ENCODE measurements at places on chromosomes 7 and 10. TPM values are rescaled to one million over a fixed set of nuclear protein-coding genes. Genes with fewer than 3 reads are reported as not detected.

The SPDYE2B gene
- total RNA-seq = not detected

The FAM25C gene
- total RNA-seq = not detected

The GIGYF1 gene
- total RNA-seq = 11.0 TPM

The KAZALD1 gene
- total RNA-seq = 21.2 TPM

Measured in cardiac atrium fibroblast (primary cell).